ENCODE measurements at places on chromosomes 7 and 10.

GRCh38 chr10:130233426-130233825 lies 97.2 kb downstream of the GLRX3 start:
- no peak for DNase-seq

GRCh38 chr7:7870555-7870954 lies 98.0 kb upstream of the GLCCI1 start:
- no peak for DNase-seq

DNA sequence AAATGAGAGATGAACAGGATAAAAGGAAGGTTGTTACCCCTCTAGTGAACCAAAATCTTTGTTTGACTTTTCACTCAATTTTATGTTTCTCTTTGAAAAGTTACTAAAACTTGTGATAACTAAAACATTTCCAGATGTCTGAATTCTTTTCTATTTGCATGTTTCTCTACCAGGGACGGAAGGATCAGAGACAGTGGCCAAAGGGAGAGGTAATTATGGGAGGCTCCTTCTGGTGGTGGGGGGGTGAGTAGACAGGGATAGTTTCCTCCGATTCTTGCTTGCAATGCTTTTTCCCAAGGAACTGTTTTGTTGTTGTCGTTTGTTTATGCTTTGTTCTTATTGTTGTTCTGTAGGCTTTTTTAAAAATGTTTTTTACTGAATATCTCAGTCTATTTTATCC lies 374.8 kb downstream of the INHBA start:
- DNase-seq = no peak

DNA sequence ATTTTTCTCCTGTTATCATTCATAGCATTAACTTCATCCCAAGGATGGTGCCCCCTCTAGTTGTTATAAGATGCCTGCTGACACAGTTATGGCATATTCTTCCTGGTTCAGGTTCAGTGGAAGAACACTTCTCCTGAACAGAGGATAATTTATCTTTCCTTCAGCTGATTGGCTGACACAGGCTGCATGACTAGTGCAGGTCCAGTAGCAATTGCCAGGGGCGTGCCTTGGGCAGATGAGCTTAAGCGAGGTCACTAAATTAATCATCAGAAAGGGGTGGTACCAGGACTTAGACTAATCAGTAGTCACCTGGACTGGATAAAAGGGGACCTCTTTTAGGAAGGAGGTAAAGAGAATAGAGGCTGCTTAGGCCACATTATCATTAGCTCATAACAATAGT lies 42.3 kb downstream of the BZW2 start:
- no peak for DNase-seq

DNA sequence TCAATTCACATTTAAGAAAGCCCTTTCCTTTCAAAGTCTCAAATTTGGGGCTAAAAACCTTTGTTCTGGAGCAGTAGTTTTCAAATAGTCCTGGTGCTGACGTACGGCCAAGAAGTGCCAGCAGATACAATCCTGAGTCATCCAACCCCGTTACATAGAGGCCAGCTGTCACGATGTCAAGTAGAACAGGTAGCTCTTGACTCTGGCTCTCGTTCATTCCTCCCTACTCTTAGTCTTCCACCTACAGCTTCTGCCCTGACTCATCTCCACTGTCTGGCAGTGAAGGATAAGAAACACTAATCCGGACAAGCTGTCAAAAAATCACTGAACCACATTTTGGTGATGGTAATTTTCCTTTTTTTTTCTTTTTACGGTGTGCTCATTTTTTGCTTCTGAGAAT lies 132.4 kb upstream of the PTN start:
- no peak for DNase-seq
